ENCODE measurements at places on chromosomes 2 and 18.

GRCh38 chr2:126145752-126146151 lies 510.2 kb upstream of the GYPC start:
- no peak for DNase-seq

GRCh38 chr18:76263046-76264005 lies 231.7 kb downstream of the ZNF516 start:
- DNase-seq, result no peak

- no peak for DNase-seq
These were observed 253.8 kb downstream of the ALPK2 start for GRCh38 chr18:58375051-58375450.

DNA sequence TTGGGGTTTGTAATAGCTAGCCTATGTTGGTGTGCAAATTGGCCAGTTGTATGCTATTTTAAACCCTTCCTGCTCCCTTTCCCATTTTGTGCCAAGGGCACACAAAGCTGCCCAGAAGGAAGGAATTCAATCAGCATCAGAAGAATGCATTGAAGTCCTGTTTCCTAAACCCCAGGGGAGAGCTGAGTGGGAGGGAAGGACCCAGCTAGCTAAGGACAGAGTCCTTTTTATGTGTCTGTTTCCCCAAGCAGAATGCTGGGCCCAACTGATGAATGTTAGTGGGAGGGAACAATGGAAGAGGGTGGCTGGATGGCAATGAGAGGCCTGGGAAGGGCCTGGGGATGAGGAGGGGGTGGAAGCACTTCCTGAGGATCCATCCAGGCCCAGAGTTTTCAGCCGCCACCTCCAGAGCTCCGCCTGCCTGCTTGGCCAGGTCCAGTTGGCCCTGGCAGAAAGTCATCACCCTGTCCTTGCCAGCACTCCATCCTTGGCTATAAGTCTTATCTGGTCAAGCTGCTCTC lies 32.7 kb downstream of the MEX3C start:
- DNase-seq, result no peak

DNA sequence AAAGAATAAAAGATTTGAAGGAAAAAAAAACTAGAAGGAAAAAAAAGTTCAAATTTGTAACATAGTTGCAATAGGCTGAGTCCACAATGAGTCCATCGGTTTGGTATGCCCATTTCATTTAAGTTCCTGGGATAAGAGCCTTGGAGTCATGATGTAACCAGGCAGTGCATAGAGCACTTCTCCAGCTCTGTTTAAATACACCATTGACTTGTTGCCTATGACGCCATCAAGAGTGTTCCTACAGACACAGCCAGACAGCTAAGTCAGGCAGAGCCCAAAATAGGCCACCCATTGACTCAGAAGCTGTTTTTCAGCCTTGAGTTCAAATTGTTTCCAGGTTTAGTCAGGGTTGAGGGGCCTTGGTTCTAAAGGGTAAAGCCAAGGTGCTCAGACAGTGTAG lies 44.9 kb downstream of the SOCS6 start:
- no peak for DNase-seq

- no peak for DNase-seq
These were observed 16.7 kb downstream of the ZNF638 start for GRCh38 chr2:71348302-71348701.

GRCh38 chr2:207143215-207144172 lies 22.3 kb downstream of the KLF7 start:
- no peak for DNase-seq

Data from HuH-7.5 (cell line).